ENCODE measurements at places on chromosomes 1 and 21.

GRCh38 chr1:205127646-205128045, 5.9 kb upstream of the RBBP5 start:
- no peak for DNase-seq

GRCh38 chr1:41404308-41404761, 43.1 kb downstream of the FOXO6 start:
- peak; percentile 84 for DNase-seq

GRCh38 chr21:41765420-41765821, 1.4 kb downstream of the RIPK4 start:
- no peak for DNase-seq

- no peak for DNase-seq
Measured at GRCh38 chr1:39898648-39899603, 2.8 kb downstream of the MYCL start.

DNA sequence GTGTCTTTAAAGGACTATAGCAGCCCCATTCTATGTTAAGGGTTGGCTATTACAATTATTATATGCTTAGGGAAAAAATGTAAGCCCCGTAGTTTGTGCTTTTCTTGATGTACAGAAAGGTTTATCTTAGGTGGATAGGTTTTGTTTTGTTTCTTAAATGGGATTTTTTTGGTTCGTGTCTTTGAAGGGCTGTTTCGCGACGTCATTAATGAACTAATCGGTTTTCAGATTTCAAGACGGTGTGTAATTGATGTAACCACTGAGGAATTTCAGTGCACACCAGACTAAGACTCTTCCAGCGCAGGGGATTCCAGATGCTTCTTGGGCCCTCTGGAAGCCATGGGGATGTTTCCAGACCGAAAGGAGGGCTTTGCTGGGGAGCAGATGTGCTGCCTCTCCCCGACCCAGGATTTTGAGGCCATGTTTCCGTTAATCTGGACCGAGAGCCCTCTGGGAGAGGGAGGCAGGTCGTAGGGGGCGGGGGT, 4.8 kb upstream of the SIM2 start:
- no peak for DNase-seq

- no peak for DNase-seq
Measured at GRCh38 chr1:114715952-114716303, 643 bp downstream of the NRAS start.

GRCh38 chr1:18326211-18326897, 154.4 kb upstream of the KLHDC7A start:
- DNase-seq, result peak; percentile 84

DNA sequence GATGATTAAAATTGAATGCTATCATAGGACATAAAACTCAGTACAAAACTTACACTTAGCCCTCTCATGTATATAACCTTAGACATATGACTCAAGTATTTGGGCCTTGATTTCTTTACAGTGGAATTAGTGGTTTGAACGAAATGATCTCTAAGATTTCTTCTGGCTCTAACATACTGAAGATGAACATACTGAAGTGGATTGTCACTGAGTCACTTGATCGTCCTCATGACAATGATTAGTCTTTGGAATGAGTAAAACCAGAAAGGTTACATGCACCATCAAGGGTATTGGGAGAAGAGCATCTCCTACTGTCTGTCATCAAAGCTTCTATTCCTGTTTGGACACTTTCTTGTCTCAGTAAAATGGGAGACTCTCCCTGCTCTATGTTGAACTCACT, 17.4 kb downstream of the FMN2 start:
- DNase-seq, result no peak

GRCh38 chr1:235624721-235625333, 24.8 kb downstream of the GNG4 start:
- no peak for DNase-seq

- DNase-seq, result no peak
Measured at GRCh38 chr21:23083242-23083641, 2085.0 kb downstream of the NCAM2 start.

DNA sequence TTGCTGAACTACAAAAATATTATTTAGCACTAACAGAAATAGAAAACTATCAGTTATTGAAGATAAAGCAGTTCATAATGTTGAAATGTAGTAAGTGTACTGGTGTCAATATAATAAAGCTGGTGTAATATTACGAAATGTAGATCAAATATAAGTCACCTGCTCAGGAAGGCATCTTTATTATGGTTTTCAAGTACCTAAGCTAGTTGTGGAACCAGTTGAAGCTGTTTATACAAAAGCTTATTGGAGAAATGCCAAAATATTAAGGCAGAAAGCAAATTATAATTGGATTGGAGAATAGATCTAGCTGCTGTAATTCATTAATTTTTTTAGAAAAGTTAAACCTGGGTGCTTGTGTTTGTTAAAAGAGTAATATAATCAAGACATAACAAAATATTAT, 6.2 kb upstream of the MARK1 start:
- peak; percentile 91 for DNase-seq

DNA sequence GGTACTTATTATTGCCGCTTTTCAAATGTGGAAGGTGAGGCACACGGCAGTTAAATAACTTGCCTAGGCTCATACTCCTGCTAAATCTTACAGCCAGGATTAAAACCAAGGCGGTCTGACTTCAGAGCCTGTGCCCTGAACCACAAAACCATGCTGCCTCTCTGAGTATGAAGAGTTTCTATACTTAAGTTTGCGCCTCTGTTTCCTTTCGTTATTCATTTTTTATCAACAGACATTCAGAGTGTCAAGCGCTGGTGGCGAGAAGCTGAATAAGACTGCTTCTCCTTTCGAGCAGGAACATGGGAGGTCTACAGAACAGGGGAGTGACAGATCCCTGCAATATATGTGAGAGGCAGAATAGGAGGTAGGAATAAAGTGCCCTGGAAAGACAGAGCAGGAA, 96.0 kb upstream of the DUSP10 start:
- DNase-seq, result no peak

DNA sequence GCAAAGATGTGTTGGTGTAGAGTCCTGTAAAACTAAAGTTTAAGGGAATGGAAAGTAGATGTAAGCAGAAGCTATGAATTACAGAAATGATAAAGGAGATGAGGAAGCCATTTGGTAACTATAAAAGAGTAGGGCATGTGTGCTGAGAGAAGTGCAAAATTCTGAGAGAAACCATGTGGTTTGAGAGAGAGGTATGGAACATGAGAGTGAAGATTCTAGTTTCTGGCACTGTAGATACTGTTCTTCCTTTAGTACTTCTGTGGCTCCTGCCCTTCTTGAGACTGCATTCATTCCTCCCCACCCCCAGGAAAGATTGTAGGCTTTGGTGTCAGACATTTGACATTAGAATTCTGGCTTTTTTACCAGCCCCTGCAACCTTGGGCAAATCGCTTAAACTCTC, 15.4 kb downstream of the RALGPS2 start:
- DNase-seq, result no peak

DNA sequence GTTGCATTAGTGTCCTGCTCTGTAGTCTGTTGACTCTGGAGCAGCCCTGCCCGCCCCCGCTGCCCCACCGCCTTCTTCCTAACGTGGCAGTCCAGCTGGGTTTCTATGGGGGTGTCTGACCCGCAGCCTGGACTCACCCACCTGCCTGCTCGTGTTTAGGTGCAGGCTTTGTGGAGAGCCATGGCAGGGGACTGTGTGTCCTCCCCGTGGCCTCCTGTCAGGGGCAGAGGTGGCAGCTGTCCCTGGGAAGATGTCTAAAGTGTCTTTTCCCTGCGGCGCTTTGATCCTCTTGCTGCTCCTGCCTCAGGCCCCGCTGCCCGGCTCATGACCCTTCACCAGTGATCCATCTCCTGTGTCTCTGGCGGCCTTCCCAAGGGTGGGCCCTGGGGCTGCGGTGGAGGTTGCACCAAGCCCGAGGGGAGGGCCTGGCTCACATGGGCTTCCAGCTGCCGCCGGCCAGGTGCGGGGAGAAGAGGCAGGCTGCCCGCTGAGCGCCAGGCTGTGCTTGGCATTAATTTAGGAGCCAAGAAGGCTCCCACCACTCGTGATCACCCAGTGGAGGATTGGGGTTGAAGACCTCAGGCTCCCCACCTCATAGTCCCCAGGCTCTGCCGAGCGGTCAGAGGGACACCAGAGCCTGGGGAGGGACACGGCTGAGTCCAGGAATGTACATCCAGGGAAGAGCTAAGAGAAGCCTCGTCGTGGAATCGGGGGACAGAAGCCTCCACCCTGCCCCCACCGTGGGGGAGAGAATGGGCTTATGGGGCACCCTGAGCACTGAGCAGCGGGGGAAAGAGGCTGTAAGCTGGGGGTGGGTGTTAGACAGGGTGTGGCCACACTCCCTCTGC, 44.1 kb downstream of the COL18A1 start:
- DNase-seq, result no peak

DNA sequence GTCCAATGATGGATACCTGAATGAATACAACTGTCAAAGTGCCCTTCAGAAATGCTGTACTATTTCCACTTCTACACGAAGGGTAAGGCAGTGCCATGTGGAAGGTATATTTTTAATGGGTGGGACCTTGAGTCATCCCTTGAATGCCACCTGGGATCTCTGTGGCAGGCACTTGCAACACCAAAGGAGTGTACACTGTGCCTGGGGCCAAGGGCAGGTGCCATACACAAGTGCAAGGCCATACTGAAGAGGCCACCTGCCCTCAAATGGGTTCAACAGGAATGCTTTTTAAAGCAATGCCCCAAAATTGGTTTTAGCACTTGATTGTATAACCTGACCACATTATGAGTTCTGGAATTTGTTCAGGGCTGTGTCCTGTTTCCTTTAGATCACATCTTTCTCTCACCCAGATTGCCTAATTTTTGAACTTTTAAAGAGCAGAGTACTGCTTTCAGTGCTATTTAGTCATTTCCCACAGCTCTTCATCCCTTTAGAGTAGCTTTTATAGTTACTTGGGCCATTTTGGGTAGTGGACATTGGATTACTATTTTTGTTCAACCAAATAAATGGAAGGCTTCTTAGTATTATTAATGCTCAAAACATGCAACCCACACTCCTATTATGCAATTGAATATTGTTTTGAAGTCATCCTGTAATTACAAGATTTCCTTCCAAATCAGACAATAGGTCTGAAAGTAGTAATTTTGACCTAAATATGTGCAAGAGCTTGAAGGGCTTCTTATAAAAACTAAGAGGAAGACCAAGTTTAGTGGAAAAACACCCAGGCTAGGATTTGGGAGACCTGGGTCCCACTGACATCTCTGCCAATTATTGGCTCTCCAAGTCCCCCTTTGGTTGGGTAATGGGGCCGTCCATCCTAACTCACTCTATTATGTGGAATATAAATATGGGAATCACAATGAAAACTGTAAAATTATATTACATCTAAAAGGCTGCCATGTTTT, 57.2 kb downstream of the LEPR start:
- DNase-seq, result no peak

DNA sequence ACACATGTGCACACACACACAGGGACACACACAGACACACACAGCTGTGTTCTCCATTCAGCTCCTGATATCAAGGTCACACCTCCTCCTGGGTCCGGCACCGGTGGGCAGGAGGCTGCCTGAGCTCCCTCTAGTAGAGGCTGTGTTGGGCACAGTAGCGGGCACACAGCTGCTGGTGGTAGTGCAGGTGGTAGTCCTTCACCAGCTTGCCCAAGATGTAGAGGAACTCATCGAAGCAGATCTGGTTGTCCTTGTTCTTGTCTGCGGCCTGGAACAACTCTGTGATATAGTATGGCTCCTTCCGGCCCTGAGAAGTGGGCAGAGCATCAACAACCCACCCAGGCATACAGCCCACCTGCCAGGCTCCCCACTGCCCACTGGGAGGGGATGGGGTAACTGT, 5.6 kb upstream of the S100A8 start:
- DNase-seq, result no peak

- no peak for DNase-seq
Measured at GRCh38 chr1:85093644-85094043, 45.3 kb upstream of the MCOLN3 start.

DNA sequence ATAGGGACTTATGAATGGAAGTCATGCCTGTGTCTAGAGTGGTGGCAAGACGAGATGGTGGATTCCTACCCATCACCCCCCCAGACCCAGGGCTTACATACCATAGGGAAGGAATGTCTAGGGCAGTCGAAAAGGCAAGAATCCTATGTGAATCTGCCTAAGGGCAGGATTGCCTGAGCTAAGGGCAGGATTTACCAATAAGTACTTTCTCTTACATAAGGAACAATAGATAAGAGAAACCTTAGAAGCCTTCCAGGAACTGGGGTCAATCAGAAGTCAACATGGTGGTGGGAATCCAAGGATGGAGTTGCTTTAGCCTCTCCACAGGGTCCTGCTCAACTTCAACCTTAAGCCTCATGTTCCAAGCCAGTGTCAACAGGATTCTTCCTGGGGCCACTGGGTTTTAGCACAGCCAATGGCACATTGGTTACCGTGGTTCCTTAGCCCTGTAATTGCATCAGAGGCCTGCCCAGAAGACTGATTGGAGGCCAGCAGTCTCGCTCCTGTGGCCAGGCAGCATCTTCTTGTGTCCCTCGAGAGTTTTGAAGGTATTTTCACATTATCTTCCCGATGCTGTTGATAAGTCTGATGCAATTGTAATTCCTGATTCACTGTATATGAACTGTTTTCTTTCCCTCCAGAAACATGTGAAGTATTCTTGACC, 20.7 kb downstream of the BACE2 start:
- no peak for DNase-seq

GRCh38 chr1:57623039-57623790, 199.4 kb upstream of the DAB1 start:
- no peak for DNase-seq

- no peak for DNase-seq
Measured at GRCh38 chr21:42421018-42421793, 17.5 kb downstream of the UBASH3A start.

DNA sequence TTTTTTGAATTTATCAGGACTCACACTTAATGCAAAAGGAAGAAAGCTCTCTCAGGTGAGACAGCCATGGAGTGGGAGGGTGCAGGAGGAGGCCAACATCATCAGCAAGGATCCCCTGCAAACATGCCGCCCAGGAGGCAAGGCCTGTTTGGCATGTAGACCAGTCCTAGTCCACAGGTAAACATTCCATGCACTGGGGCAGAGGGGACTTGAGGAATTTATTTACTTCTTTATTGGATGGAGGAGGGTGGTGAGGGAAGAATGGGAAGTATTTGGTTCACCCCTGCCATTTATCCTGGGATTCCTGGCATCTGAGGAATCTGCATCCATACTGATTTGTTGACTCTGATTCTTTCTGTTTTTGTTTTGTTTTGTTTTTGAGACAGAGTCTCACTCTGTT, 1.5 kb upstream of the UQCRHL start:
- DNase-seq, result no peak

DNA sequence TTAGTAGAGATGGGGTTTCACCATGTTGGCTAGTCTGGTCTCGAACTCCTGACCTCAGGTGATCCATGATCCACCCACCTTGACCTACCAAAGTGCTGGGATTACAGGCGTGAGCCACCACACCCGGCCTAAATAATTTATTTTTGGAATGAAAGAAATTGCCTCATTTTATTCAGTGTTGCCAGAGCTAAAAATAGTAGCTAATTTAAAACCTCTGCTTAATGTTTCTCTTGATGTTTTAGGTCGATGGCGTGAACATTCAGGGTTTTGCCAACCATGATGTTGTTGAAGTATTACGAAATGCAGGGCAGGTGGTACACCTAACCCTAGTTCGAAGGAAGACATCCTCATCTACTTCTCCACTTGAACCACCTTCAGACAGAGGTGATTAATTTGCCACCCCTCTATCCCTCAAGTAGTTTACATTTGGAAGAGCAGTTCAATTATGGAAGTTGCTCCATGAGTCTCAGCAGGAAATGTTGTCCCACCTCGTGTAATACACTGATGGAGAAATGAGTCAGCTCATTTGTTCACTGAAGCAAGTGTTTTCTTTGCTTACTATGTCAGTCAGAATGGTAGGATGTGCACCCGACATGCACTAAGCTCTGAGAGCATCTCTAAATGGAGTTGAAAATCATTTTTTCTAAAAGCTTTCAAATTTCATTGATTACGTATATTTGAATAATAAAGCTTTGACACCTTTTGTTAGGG, 54.9 kb downstream of the PATJ start:
- DNase-seq, result no peak

- DNase-seq, result no peak
Measured at GRCh38 chr1:65178235-65178634, 30.2 kb downstream of the AK4 start.

Data from DMS79 (cell line).